Esophagus squamous epithelium (tissue), 5 donors: ENCODE measurements at places on chromosomes 1 and 21.

- no peak for DNase-seq
Measured at GRCh38 chr1:46522184-46522968, 29.1 kb downstream of the KNCN start.

- DNase-seq = no peak
Measured at GRCh38 chr1:39590546-39590945, 14.0 kb upstream of the PABPC4 start.

DNA sequence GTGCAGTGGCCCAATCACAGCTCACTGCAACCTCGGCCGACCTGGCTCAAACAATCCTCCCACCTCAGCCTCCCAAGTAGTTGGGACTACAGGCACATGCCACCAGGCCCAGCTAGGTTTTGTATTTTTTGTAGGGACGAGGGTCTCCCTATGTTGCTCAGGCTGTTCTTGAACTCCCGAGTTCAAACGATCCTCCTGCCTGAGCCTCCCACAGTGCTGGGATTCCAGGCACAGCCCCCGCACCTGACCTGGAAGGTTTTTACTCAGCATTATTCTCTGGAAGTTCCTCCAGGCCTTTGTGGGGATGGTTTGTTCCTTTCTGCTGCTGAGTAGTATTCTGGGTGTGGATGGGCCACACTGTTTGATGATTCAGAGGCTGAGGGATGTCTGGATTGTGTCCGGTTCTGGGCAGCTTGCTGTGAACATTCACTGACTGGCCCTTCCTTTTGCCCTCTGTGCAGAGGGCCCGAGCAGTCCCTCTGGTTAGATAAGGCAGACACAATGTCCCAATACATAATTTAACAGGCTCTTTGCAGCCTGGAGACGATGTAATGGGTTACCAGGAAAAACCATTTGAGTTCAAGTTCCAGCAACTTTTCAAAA is 6.0 kb upstream of the TRAPPC10 start:
- DNase-seq = no peak

GRCh38 chr1:3542676-3543075 is 68.6 kb downstream of the MEGF6 start:
- DNase-seq = no peak

- no peak for DNase-seq
Measured at GRCh38 chr1:119737040-119737682, 25.4 kb downstream of the PHGDH start.

DNA sequence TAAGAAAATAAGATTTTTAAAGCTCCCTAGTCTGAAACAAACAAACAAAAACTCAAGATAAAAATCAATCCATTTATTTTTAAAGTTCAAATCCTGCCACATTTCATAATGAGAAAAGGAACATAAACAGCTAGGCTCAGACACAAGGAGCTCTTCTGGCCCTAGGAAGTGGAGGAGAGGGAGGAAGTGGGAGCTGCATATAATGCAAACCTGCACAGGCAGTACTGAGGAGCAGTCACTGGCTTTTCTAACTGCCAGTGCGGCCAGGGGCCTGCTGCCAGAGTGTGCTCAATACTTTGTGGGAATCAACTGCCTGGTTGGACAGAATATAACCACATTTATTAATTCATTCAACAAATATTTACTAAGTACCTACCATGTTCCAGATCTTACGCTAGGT is 139.8 kb upstream of the SPATA6 start:
- no peak for DNase-seq

GRCh38 chr1:240917976-240918375 is 306.0 kb upstream of the GREM2 start:
- no peak for DNase-seq
